ENCODE measurements at places on chromosomes 2 and 18. TPM values are rescaled to one million over a fixed set of nuclear protein-coding genes. Genes with fewer than 3 reads are reported as not detected.

The CRIM1 gene
- 71.3 TPM for total RNA-seq

The TGFA gene
- 0.24 TPM for total RNA-seq

The GALR1 gene
- 0.04 TPM for total RNA-seq

The ICOS gene
- not detected for total RNA-seq

The CCDC148 gene
- 1.1 TPM for total RNA-seq

The MARCHF4 gene
- not detected for total RNA-seq

GRCh38 chr2:20567926-20568179 lies 83.0 kb downstream of the HS1BP3 start:
- DNase-seq = no peak
- H3K27me3 ChIP-seq = no peaks in the 10 kb centered on the region
- H3K4me1 ChIP-seq = no peaks in the 10 kb centered on the region
- H3K27ac ChIP-seq = peak overlapping the region; percentile 71

DNA sequence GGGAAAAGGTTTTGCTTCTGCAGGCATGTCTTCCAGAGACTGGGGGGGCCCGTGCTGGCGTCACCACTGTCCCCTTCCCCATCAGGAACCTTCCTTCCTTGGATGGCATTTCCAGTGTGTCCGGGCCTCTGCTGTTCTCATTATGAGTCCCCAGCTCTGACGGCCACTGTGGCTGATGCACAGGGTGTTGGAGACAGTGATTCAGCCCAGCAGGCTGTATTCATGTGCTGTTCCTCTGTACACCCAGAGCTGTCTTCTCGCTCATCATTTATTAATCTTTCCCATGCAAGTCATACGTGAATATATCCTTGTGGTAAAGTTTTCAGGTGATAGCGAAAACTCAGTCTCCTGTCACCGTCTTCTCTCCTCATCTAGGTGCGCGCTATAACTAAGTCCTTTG lies 57.7 kb downstream of the ASAP2 start:
- no peak for DNase-seq
- H3K27me3 ChIP-seq = no peaks in the 10 kb centered on the region
- peak overlapping the region; percentile 78 for H3K27ac ChIP-seq

DNA sequence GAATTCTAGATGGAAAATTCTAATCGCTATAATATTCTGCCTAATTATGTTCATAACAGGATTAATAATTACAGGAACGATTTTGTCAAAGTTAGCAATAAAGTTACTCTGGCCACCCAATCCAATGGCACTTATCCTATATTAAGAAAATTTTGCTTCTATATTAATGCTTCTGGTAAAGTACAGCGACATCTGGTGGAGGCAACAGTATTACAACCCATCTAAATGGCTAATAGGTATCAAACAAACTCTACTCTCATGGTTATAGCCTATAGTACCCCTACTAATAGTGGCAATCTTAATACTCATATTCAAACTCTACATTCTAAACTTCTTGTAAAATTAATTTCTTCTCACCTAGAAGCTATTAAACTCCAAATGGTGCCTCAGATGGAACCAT lies 1084.7 kb upstream of the LRRTM1 start:
- no peak for DNase-seq
- H3K27me3 ChIP-seq = no peaks in the 10 kb centered on the region
- H3K4me3 ChIP-seq = no peak overlapping the region
- H3K36me3 ChIP-seq = no peaks in the 10 kb centered on the region

- H3K4me1 ChIP-seq = no peaks in the 10 kb centered on the region
- no peaks in the 10 kb centered on the region for H3K27me3 ChIP-seq
- H3K4me3 ChIP-seq = no peak overlapping the region
- DNase-seq = no peak
- H3K36me3 ChIP-seq = no peaks in the 10 kb centered on the region
- H3K27ac ChIP-seq = no peak overlapping the region
Measured at GRCh38 chr2:223771475-223771874, 65.9 kb downstream of the AP1S3 start.

- H3K4me1 ChIP-seq = no peaks in the 10 kb centered on the region
- H3K27me3 ChIP-seq = no peaks in the 10 kb centered on the region
- H3K36me3 ChIP-seq = no peaks in the 10 kb centered on the region
- no peak for DNase-seq
Measured at GRCh38 chr18:49744376-49745008, 68.8 kb downstream of the ACAA2 start.

GRCh38 chr18:23277399-23277798 lies 142.1 kb downstream of the CABLES1 start:
- no peak for DNase-seq
- H3K27ac ChIP-seq = no peak overlapping the region
- H3K27me3 ChIP-seq = no peaks in the 10 kb centered on the region
- no peaks in the 10 kb centered on the region for H3K36me3 ChIP-seq
- H3K4me1 ChIP-seq = no peaks in the 10 kb centered on the region

GRCh38 chr18:48050176-48050575 lies 119.7 kb upstream of the SMAD2 start:
- no peaks in the 10 kb centered on the region for H3K4me1 ChIP-seq
- H3K27ac ChIP-seq = no peak overlapping the region
- H3K4me3 ChIP-seq = no peak overlapping the region
- H3K27me3 ChIP-seq = no peaks in the 10 kb centered on the region
- no peak for DNase-seq

DNA sequence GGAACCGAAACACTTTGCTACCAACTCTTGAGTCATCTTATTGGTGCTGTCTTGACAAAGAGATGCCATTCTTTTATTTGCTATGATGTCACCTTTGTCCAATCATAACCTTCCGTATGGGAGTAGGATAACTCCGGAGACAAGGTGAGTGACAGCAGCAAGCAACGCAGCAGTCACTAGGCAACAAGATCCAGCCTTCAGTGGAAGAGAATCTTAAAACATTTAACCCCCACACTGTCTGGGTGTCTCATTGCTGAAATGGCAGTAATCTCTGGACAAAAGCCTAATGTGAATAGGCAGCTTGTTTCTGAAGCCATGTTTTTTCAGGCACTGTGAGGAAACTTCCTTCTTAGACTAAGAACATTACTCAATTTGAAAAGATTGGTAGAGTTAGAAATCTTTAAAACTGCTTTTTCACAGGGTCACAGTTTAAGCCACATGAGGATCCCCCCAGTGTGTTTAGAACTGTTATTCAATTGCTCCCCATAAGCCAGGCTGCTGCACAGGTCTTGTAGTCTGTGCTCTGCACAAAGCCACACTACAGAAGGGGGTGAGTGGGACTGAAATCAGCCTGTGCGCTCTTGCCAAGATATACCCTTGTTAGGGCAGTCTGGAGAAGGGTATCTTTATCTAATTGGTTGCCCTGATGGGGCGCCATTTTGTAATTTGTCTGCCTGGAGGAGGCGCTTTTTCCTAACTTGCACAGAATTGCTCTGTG lies 131.5 kb upstream of the STON1 start:
- H3K4me1 ChIP-seq = no peaks in the 10 kb centered on the region
- no peak overlapping the region for H3K4me3 ChIP-seq
- peak overlapping the region; percentile 17 for H3K27ac ChIP-seq
- H3K27me3 ChIP-seq = no peaks in the 10 kb centered on the region
- no peaks in the 10 kb centered on the region for H3K36me3 ChIP-seq

DNA sequence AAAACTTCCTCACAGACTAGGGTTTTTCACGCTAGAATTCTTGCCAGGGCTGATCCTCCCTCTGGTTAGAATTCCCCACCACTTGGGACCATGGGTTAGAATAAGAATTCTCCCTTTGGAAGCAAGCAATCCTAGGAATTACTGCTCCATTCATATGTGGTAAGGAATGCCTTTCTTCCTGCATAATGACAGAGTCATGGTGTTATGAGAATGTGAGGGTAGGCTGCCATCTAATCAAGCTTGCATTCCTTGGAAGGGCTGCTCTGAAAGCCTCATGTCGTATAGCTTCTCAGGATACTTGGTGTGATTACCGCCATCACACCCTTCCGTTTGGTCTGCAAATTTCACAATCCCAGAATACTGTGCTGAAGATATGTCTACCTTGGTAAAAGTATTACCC lies 1282.4 kb upstream of the PIK3C3 start:
- no peaks in the 10 kb centered on the region for H3K4me1 ChIP-seq
- H3K4me3 ChIP-seq = no peak overlapping the region
- DNase-seq = no peak
- no peaks in the 10 kb centered on the region for H3K36me3 ChIP-seq
- H3K27ac ChIP-seq = no peak overlapping the region

DNA sequence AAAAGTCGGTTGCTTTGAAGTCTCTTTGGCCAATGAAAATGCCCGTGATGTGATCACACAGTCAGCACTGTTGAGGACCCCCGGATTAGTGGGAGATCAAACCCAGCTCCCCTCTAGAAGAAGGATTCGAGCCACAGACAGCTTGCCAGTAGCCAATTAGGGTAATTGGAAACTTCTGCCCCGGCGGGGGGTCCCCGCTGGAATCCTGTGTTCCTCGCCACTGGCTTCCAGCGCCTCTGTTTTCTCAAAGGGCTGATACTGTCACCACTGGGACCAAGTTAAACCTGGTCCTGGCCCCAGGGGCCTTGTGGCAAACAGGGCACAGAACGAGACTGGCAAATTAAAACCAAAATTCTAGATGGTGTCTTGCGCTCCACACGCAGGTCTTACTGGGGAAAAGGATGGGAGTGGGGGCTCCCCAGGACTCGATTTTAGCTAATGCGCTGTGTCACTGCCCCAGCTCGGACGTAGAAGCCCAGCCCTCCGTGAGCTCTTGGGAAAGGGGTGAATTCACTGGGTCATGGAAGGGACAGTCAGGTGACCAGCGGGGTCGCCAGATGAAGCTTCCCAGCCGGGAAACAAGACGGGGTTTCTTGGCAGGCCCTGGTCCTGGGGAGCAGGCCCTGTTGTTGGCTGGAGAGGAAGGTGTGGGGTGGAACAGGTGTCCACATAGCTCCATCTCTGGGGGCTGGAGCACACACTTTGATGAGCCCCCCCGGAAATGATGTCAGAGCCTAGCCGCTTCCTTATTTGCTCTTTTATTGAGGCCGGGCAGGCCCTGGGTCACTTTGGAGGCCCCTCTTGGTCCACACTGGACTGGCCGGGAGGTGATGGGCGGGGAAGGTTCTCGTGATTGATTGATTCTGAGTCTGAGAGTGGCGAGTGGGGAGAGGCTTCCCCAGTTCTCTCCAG lies 90.2 kb downstream of the SMAD7 start:
- H3K4me3 ChIP-seq = no peak overlapping the region
- peaks cover 4% of the 10 kb centered on the region for H3K36me3 ChIP-seq
- H3K27me3 ChIP-seq = no peaks in the 10 kb centered on the region
- no peaks in the 10 kb centered on the region for H3K4me1 ChIP-seq

- H3K27ac ChIP-seq = no peak overlapping the region
- H3K4me1 ChIP-seq = no peaks in the 10 kb centered on the region
- no peak overlapping the region for H3K4me3 ChIP-seq
- no peaks in the 10 kb centered on the region for H3K27me3 ChIP-seq
Measured at GRCh38 chr18:32289483-32290075, 99.7 kb downstream of the MEP1B start.

DNA sequence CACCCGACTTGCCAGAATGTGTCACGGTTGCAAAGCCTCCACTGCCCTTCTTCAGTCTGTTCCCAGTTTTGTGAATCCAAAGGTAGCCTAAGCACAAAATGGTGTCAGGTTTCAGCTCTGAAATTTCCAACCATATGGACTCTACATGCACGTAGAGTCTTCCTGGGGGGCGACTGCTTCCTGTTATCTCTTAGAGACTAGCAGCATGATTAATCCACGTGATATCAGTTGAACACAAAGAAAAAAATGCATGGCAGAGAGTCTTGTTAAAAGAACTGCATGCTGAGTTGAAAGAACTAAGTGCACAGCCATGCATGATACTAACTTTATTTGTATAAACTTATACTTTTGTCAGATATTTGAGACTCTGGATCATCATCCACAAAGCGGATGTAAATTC lies 404.4 kb downstream of the SOCS6 start:
- no peaks in the 10 kb centered on the region for H3K4me1 ChIP-seq
- H3K27ac ChIP-seq = no peak overlapping the region
- H3K27me3 ChIP-seq = no peaks in the 10 kb centered on the region
- no peak overlapping the region for H3K4me3 ChIP-seq
- no peaks in the 10 kb centered on the region for H3K36me3 ChIP-seq

GRCh38 chr2:47010176-47010575 lies 94.6 kb upstream of the MCFD2 start:
- H3K27ac ChIP-seq = peak overlapping the region; percentile 11
- peaks cover 31% of the 10 kb centered on the region for H3K36me3 ChIP-seq
- H3K27me3 ChIP-seq = no peaks in the 10 kb centered on the region
- peaks cover 73% of the 10 kb centered on the region for H3K4me1 ChIP-seq
- DNase-seq = no peak

DNA sequence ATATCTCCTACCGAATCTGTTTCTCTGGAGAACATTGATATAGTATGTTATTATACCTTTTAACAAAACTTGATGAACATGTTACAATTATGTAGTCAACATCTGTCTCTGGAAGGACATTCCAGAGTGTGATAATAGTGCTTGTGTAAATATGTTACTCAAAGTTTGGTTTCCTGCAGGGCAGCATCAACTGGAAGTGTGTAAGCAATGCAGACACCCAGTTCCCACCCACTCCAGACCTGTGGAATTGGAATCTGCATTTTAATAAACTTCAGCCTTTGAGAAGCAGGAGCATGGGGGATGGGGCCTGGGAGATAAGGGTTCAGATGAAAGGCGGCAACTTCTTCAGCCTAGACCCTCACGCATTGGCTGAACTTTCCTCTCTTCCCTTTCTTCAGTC lies 398.9 kb downstream of the RND3 start:
- H3K4me3 ChIP-seq = no peak overlapping the region
- no peak overlapping the region for H3K27ac ChIP-seq
- DNase-seq = no peak
- no peaks in the 10 kb centered on the region for H3K36me3 ChIP-seq

DNA sequence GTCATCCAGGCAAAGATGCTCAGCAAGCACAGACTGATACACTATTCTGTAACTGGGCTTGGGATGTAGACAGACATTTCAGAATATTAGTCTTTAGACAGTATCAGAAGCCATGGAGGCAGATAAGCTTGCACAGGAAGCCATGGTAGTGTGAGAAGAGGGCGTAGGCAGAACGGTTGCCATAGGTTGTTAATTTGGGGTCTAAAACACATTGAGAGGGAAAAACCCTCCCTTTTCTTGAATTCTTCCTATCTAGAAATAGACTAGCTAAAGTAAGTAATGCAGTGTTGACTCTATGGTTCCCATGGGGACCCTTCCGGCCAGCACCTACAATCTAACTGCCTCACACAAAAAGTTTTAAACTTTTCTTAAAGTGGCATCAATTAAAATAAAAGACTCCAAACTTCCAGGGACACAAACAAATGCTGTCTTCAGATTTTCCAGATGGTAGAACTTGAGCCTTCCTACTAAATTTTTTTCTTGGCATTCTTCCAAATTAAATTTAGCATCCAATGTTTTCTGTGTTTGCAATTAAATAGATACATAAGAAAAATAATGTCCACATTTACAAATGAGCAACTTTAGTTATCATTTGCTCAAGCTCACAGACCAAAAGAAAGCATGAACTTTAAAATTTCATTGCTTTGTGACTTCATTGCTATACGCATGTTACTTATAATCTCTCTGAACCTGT lies 1.9 kb downstream of the PRKRA start:
- no peak overlapping the region for H3K4me3 ChIP-seq
- peaks cover 43% of the 10 kb centered on the region for H3K36me3 ChIP-seq
- DNase-seq = no peak
- H3K4me1 ChIP-seq = peaks cover 25% of the 10 kb centered on the region
- H3K27me3 ChIP-seq = no peaks in the 10 kb centered on the region
- no peak overlapping the region for H3K27ac ChIP-seq

Measured in right atrium auricular region (tissue), 2 donors.